Stimulated activated CD4-positive, alpha-beta T cell treated with anti-CD3 and anti-CD28 coated beads, Interleukin-1b, Interleukin-23, amount 100 ng/mL, for 24 hours (primary cell): ENCODE measurements at places on chromosomes 11 and 22.

GRCh38 chr11:92779746-92780145 lies 189.7 kb upstream of the MTNR1B start:
- no peak for DNase-seq

DNA sequence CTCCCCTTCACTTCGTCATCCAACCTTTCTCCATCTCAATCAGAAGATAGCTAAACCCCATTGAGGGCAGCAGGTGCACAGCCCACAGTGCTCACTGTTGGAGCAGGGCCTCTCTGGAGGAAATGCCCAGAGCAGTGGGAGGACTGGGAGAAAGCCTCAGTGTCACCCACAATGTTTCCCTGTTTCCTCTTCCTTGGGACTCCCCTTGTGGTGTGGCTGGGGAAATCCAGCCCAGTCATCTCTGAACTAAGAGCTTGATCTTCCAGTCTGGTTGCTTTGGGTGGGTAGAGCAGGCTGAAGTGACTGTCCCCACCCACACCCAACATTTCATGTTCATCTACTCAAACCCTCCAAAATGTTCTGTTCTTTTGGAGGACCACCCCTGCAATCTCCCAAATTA lies 29.8 kb upstream of the EED start:
- DNase-seq: peak; percentile 64

- no peak for DNase-seq
These were observed 9.8 kb downstream of the KCNC1 start for GRCh38 chr11:17744151-17744940.

DNA sequence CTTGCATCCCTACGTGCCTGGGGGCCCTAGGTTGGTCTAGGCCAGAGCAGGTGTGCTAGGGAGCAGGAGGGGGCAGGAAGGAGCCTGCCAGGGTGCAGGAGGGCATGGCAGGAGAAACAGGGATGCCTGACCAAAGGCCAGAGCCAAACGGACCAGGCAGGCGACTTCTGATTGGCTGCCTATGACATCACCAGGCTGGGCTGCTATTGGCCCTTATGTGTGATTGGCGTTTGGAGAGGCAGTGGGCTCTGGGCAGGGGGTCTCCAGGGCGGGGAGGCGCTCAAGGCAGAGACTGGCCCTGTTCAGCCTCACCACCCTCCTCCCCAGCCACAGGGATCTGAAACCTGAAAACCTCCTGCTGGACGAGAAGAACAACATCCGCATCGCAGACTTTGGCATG lies 44.4 kb downstream of the MOB2 start:
- no peak for DNase-seq

- DNase-seq: no peak
These were observed 11.8 kb upstream of the APLNR start for GRCh38 chr11:57248780-57249383.

DNA sequence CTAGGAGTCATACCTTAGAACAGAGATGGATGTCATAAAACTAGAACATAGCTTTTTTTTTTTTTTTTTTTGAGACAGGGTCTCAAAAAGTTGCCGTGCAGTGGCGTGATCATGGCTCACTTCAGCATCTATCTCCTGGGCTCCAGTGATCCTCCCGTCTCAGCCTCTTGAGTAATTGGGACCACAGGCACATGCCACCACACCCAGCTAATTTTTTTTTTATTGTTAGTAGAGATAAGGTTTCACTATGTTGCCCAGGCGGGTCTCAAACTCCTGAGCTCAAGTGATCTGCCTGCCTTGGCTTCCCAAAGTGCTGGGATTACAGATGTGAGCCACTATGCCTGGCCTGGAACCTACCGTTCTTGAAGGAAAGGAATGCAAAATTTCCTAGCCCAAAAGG lies 8.8 kb upstream of the CEP295 start:
- DNase-seq: no peak

- DNase-seq: no peak
These were observed 209.7 kb upstream of the ARHGAP20 start for GRCh38 chr11:110921742-110922521.
